ENCODE measurements at places on chromosomes 7 and 10.

DNA sequence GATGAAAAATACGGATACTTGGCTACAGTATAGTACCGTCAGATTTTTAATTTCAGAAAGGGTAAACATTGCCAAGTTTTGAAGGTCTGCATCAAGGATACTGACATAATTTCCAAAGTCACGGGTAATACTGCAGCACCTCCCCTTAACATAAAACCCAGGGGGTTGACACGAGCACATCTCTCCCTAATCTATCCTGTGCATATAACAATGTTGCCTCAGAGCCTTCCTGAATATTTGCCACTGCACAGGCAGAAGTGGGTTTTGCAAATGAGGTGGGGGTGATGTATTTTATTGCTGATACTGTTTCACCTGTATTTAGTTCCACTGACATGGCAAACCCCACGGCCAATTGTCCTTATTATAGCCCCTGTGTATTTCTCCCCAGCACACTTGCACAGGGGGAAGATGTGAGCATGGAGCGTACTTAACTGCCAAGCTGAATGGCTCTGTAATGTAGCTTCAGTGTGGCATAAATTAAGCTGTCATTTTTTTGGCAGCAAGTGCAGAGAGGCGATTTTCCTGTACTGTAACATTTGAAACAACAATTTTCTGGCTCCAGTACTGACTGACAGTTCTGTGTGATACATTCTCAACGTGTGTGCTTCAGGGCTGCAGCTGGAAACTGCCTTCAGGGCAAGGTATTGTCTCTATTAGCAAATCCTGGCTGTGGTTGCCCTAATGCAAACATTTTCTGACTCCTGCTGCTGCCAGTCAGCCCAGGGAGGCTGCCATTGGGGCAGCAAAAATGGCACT is 299.6 kb upstream of the SP4 start:
- no peak for DNase-seq

DNA sequence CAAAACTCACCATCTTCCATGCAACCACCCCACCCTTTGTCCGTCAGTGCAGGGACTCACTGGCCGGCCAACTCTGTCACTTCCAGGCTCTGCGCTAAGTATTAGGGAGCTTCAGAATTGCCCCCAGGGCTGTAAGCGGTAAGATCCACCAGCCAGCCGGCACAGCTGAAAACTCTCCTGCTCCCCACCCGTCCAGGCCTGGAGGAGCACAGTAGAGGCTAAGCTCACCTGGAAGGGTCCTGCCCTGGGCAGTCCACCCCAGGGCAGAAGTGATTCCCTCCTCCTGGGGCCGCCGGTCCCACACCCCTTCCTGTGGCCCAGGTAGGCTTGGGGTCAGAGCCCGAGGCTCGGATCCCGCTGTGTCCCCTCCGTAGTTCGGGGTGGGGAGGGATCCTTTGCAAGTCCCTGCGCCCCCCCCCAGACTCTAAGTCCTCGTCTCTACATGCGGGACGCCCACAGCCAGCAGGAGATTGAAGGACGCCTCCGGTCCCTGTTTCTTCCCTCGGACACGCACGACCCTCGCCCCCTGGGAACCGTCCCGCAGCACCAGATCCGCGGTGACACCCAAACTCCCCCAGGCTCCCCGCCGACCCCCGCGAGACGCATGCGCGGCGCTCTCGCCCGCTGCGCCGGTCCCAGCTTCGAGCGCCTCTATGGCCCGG is 138.9 kb downstream of the ARHGAP22 start:
- no peak for DNase-seq

GRCh38 chr10:2882628-2883027 is 184.7 kb upstream of the PFKP start:
- DNase-seq = no peak

GRCh38 chr7:31860925-31861324 is 173.9 kb downstream of the PPP1R17 start:
- no peak for DNase-seq

DNA sequence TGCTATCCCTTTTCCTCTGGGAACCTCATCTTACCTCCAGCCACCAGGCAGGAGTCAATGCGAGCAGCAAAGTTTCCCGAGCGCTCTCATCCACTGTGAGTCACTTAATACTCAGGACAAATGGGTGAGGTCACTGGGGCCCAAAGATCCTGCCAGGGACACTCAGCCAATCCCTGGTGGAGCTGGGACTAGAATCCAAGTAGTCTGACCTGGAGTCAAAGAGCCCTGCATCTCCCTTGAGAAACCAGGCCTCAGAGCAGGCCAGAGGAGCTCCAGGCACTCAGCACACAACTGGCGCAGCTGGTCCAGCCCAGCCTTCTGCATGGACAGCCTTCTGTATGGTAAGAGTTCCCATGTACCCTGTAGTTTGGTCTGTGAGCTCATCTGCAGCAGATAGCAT is 142.3 kb downstream of the MAPK8 start:
- no peak for DNase-seq

GRCh38 chr7:8724080-8724718 is 290.8 kb downstream of the NXPH1 start:
- DNase-seq = no peak

- DNase-seq = no peak
Observed at GRCh38 chr7:47610506-47611044, 28.7 kb upstream of the TNS3 start.

GRCh38 chr10:86106616-86107015 is 260.0 kb downstream of the GRID1 start:
- DNase-seq = no peak

- DNase-seq = no peak
Observed at GRCh38 chr7:88465600-88465999, 158.9 kb upstream of the STEAP4 start.

DNA sequence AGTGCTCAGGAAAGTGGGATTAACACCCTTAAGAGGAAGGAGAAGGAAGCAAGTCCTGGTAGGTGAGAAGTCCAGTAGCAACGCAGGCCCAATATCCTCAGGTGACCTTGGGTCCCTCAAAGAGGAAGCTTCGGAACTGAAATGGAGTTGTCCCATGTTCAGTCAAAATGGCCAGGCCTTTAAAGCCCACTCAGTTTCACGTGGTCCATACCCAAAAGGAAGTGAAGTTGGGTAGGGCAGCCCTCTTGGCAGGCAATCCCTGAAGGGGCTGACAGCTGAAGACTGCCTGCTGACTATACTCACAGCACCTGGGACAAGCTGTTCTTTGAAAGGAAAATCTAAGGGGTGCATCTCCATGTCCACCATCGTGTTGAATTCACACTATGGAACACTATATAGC is 3.0 kb downstream of the GSAP start:
- DNase-seq = no peak

- no peak for DNase-seq
Observed at GRCh38 chr10:53839440-53840039, 961.5 kb downstream of the PCDH15 start.

- DNase-seq = no peak
Observed at GRCh38 chr10:65341323-65341925, 1584.4 kb upstream of the LRRTM3 start.

- DNase-seq = no peak
Observed at GRCh38 chr7:149456506-149457421, 4.1 kb downstream of the ZNF777 start.

DNA sequence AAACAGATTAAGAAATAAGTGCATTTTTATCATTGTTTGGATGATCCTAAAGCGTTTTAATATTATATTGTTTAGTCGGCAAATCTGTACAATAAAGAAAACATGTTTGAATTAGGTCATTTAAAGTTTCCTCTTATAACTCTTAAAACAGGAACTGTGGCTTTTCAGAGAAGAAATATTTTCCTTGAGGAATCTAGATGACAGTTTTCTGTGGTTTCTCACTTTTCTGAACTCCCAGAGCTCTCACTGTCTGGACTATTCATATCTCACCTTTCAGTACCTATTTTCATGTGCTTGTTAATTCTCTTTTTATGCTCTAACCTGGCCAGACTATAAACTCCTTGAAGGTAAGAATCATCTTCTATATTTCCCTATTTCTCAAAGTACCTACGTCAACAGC is 135.1 kb downstream of the CHN2 start:
- no peak for DNase-seq

GRCh38 chr10:84366041-84366440 is 37.7 kb downstream of the CCSER2 start:
- DNase-seq = no peak

DNA sequence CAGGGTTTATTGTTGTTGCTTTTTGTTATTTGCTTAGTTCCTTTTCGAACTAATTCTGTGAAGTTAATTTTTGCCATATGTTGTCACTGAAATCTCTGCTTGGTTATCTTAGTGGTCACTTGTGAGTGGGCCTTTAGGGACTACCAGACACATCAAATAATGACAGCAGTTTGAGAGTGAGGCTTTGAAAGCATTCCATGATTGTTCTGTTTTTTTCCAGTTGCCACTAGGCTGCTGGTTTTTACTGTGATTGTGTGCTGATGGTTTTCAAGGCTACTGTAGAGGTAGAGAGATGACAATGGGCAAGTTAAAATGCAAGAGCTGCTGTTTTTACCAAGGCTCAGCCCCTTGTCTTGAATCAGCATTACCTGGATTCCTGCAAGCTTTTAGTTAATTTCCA is 20.0 kb downstream of the SEPTIN7 start:
- no peak for DNase-seq

DNA sequence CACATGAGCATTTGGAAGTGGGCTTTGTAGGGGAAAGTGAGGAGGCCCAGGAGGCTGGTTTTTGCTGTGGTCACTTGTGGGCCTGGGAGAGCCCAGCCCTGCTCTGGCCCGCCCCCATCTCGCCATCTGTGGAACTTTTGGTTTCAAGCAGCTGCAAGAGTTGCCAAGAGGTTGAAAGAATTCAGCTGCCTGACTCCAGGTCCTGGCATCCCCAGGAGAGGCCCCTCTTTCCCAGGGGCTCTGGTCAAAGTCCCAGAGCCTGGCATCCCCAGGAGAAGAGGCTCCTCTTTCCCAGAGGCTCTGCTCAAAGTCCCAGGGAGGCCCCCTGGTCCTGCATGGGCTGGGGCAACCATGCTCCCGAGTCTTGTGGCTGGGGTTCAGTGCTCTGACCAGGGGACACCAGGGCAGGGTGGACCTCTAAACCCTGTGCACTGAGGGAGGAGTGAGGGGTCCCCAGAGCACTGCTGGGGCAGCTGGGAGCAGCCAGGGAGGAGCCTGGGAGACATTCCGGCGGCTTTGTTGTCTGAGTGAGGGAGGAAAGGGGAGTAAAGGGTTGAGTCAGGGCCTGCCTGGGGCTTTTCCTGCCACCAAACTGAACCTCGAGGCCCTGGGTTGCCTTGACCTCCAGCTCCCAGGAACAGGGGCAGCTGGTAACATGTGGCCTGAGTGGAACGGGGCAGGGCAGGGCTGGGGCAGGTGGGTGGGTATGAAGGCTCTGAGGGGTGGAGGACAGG is 27.7 kb upstream of the CSGALNACT2 start:
- no peak for DNase-seq

DNA sequence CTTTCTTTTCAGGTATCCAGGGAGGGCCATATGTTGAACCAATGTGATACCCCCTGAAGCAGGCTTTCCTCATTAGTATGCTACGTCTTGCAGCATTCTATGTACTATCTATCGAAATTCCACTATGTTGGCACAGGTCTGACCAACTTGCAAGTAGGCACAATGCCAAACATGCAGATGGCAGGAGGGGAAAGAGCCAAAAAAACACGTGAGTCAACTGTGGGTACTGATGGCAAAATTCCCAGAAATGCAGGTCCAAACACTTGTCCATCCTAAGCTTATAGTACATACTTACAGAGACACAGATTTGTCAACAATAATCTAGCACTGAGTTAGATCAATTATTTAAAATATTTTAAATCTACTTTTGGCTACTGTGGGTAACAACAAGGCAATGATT is 394.9 kb downstream of the DGKB start:
- no peak for DNase-seq

DNA sequence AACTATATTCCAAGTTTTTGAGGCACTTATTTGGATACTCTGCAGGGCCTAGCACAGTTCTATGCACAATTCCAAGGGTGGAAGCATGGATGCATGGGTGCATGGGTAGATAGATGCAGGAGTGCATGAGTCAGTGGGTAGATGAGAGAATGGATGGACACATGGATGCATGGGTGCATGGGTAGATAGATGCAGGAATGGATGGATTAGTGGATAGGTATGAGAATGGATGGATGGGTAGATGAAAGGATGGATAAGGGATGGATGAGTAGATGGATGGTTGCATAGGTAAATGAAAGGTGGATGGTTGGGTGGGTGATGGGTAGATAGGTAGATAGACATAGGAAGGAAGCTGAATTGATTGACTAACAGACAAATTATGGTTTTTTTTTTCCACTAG is 15.6 kb downstream of the PNLIPRP2 start:
- DNase-seq = no peak

All from stimulated activated CD8-positive, alpha-beta memory T cell treated with anti-CD3 and anti-CD28 coated beads, Interleukin-12 subunit alpha, Interleukin-12 subunit beta, amount 100 ng/mL, for 1 hour (primary cell).